ENCODE measurements at places on chromosomes 13 and 19. TPM values are rescaled to one million over a fixed set of nuclear protein-coding genes. Genes with fewer than 3 reads are reported as not detected.

GRCh38 chr13:76865109-76865508 is 21.1 kb downstream of the KCTD12 start:
- DNase-seq, result no peak

GRCh38 chr13:98688373-98688772 is 64.1 kb downstream of the SLC15A1 start:
- DNase-seq, result no peak

DNA sequence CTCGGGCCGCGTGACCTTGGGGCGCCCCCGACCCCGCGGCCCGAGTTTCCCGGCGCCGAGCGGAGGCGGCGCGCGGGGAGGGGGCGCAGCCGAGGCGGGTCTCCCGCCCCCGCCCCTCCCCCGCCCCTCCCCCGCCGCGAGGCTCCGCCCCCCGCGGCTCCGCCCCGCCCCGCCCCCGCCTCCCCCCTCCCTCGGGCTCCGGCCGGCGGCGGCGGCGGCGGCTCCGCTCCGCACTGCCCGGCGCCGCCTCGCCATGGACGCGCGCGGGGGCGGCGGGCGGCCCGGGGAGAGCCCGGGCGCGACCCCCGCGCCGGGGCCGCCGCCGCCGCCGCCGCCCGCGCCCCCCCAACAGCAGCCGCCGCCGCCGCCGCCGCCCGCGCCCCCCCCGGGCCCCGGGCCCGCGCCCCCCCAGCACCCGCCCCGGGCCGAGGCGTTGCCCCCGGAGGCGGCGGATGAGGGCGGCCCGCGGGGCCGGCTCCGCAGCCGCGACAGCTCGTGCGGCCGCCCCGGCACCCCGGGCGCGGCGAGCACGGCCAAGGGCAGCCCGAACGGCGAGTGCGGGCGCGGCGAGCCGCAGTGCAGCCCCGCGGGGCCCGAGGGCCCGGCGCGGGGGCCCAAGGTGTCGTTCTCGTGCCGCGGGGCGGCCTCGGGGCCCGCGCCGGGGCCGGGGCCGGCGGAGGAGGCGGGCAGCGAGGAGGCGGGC is at the start of gene HCN2:
Gene HCN2, plus strand, starts transcription at position 189 of the 703 bp plus-strand sequence. Its CDS starts 65 bp downstream, at position 254.
- DNase-seq, result peak; percentile 89

RABAC1 gene
- 117 TPM for total RNA-seq
